ENCODE measurements at places on chromosomes 11 and 22.

- no peak for DNase-seq
These were observed 269.9 kb downstream of the TBC1D22A start for GRCh38 chr22:47032091-47032943.

- DNase-seq, result no peak
These were observed 40.4 kb downstream of the KMT2A start for GRCh38 chr11:118476676-118477075.

DNA sequence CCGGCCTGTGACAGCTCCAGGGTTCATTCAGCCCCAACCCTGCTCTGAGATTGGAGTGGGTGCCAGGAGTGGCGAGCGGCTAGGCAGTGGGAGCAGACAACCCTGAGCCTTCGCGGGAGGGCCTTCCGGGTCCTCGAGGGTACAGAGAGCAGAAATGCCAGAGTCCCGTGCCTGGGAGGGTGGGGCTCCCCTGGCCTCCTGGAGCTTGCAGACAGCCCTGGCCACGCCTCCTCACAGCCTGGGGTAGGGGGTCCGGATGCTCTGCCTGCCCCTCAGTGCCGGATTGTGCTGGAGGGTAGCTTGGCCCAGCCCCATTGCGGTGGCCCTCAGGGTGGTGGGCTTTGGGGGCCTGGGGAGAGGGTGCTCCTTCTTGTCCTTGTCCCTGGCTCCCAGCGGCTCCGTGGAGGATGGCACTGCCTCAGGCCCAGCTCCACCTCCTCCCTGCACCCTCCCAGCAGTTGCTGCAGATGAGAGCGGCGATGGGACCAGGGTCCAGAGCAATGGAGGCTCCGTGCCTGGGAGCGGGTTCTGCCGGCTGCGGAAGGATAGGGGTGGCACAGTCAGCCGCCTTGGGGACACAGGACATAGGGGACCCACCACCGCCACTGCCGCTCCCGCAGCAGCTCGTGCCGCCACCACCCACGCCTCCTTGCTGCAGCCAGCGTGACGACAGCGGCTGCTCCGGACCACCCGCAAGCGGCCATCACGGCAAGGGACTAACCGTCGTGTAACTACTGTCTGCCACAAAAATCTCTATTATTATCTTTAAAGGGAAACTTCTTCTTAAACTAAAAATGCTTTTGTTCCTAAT is 34.9 kb upstream of the OR10G7 start:
- no peak for DNase-seq

GRCh38 chr11:100703801-100704575 is 16.9 kb downstream of the ARHGAP42 start:
- DNase-seq, result no peak

DNA sequence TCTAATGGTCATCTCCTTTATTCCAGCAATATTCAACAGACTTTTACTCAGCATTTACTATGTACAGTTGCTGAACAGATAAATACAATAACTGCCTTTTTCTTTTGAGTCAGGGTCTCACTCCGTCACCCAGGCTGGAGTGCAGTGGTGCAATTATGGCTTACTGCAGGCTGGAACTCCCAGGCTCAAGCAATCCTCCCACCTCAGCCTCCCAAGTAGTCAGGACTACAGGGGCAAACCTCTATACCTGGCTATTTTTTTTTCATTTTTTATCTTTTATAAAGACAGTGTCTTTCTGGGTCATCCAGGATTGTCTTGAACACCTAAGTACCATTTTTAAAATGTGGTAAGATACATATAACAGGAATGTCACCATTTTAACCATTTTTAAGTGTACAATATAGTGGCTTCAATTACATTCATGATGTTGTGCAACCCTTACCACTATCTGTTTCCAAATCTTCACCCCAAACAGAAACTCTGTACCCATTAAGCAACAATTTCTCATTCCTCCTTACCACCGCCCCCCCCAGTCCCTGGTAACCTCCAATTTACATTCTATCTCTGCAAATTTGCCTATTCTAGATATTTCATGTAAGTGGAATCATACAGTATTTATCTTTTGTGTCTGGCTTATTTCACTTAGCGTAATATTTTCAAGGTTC is 67.8 kb downstream of the MIAT start:
- no peak for DNase-seq

DNA sequence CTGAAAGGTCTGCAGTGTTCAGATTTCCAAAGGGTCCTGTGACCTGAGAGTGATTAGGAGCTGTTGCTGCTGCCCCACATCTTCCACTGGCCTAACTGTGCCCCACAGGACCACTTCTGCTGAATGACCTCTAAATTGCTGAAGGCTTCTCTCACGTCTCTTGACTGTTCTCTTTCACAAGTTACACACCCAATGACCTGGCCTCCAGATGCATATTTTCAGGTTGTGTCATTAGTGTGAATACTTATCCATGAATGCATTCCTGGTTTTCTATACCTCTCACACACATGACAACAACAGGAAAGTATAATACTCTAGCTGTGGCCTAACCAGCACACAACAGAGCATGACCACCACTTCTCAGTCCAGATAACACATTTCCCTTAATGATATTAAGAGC is 15.4 kb downstream of the PRR14L start:
- no peak for DNase-seq

DNA sequence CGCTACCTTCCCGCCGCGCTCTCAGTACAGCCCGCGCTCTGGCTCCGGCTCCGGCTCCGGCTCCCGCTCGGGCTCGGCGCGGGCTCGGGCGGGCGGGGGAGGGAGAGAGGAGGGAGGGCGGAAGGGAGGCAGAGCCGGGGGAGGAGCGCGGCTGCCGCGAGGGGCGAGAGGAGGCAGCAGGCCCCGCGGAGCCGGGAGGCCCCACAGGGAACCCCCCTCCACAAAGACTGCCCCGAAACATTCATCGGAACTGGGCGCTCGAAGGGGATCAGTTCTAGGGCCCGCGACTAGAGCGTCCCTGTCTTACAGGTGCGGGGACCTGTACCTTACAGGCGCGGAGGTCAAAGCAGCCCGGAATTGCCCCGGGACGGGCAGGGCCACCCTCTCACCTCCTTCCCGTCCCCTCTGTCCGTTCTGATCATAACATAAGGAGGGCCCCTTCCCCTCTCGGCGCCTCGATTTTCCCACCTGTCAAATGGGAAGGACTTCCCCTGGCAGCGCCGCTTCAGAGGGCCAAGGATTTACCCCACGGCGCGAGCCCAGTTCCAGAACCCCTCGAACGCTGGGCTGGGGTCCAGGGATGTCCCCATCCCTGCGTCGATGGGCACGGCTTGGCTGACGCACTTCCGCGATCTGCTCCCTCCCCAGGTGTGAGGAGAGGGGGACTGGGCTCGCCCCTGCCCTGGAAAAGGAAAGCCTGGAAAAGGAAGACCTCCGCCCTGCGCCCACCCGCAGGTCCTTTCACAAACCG is at the start of gene SHISA8:
TSS of gene SHISA8 (minus strand) at position 40 of the 751 bp plus-strand sequence. CDS start 407 bp downstream, outside the sequence.
- peak; percentile 54 for DNase-seq
